ENCODE measurements at places on chromosomes 11 and 22.

DNA sequence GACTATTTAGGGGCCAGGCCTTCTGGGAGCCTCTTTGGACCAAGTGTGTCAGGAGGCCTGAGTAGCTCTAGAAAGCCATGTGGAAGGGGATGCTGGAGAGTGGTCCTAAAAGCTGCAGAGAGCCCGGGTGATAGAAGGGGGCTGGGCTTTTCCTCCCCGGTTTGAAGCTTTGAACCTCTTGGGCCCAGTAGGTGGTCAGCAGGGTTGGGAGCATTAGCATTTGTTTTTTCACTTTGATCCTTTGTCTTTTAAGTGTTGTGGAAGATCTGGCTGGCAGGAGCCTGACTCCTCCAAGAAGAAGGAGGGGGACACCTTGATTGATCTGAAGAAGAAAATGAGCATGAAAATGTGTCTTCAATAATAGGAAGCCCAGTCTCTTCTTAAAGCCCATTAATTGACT, 596.6 kb downstream of the INSC start:
- no peak for DNase-seq

DNA sequence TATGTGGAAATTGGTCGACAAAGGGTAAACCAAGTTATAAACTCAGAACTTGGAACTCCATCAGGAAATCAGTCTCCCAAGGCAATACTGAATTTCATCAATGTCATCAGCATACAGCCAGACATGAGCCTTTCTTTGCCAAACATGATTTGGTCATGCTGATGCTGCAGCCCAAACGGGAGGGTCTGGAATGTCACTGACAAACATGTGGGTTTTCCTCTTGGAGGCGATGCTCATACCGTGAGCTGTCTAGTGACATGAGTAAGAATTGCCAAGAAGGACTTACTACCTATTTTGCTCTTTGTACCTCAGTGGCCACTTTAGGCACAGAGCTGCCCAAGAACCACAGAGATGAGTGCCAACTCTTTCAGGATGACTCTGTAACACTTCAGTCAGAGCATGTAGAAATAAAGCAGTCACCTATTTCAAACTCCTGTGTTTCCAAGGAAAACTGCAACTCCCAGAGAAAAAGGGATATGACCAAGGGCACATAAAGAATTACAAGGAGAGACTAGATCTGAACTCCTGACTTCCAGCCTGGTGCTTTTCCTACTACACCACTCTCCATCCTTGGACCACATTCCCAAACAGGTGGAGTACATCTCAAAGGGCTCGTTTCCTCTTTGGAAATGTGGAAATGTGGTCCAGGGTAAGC, 24.3 kb upstream of the MRGPRX2 start:
- peak; percentile 46 for DNase-seq

DNA sequence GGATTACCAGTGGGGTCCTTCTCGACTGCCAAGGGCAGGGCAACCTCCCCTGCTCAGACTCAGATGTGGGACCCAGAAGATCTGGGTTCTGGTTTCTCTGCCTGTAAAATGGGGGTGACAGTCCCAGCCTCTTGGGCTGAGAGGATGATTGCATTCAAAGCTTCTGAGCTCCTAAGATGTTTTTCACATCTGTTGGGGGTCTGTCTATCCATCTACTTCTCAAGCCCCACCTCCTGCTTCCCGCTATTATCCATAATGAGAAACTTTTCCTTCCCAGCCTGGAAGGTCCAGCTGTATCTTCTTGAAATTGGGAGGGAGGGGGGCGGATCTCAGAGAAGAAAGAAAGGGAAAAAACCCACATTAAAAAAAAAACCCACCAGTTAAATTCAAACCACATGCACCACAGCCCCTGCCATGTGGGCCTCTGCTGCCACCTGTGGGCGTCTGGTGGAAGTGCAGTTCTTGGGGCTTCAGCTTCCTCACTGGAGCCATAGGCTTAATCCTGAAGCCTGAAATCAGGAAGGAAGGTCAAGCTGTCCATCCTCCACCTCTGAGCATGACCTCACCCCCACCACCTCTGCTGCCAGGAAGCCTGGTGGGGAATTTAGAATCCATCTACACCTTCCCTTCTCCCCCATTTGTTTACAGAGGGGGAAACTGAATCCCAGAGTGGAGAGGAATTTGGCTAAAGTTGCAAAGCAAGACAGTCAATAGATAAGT, 27.3 kb downstream of the ARHGEF17 start:
- peak; percentile 84 for DNase-seq

GRCh38 chr11:72615329-72615728, 58.9 kb downstream of the PDE2A start:
- no peak for DNase-seq

DNA sequence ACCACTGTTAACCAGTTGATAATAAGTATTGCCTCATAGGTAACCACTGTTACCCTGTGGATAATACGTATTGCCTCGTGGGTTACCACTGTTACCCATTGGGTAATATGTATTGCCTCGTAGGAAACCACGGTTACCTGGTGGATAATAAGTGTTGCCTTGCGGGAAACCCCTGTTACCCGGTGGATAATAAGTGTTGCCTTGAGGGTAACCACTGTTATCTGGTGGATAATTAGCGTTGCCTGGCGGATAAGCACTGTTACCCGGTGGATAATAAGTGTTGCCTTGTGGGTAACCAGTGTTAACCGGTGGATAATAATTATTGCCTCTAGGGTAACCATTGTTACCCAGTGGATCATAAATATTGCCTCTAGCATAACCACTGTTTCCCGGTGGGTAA, 27.3 kb upstream of the NXPE4 start:
- DNase-seq, result no peak

GRCh38 chr22:47098554-47098953, 336.1 kb downstream of the TBC1D22A start:
- no peak for DNase-seq

DNA sequence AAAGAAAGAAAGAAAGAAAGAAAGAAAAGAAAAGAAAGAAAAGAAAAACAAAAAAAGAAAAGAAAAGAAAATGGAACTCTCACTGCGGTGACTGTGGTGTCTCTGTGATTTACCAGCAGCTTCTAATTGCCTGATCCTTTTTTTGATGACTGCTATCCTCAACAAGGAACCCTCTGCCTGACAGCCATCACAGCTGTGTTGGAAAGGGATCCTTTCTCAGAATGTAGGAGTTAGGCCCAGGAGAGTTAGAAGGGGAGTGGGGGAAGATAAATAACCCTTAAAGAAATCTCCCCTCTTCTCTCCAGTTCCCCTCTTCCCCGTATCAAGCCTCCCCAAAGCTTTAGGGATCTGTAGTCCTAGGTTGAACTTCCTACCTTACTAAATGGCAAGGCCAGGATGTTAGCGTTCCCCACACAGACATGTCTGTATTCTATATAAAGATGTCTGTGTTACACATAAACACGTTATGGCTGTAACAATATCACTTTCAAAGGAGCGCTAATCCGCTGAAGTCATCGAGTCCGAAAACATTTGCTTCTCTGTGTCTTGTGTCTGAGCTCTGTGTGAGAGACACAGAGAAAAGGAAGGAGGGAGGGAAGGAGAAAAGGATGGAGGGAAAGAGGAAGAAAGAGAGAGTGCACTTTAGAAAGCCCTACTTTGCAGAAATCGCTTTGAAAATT, 26.8 kb upstream of the WT1 start:
- DNase-seq, result no peak

GRCh38 chr22:24133187-24133965, 47.9 kb upstream of the SUSD2 start:
- peak; percentile 11 for DNase-seq

DNA sequence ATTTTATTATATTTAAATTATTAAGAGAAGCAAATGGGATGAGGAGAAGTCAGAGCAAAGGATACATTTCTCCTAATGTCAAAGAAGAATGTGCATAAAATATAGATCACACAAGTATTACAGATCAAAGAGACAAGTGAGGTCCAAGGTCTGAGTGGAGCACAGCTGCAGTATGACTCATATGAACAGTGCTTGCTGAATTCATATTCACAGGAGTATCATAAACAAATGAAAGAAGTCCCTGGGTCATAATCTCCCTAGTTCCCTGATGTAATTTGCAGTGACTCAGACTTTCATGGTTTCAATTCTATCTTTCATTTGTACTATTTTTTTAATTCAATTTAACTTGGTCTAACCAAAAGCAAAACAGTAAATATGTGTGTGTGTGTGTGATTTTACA, 499.0 kb upstream of the CCDC179 start:
- DNase-seq, result peak; percentile 68

DNA sequence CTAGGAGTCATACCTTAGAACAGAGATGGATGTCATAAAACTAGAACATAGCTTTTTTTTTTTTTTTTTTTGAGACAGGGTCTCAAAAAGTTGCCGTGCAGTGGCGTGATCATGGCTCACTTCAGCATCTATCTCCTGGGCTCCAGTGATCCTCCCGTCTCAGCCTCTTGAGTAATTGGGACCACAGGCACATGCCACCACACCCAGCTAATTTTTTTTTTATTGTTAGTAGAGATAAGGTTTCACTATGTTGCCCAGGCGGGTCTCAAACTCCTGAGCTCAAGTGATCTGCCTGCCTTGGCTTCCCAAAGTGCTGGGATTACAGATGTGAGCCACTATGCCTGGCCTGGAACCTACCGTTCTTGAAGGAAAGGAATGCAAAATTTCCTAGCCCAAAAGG, 8.8 kb upstream of the CEP295 start:
- no peak for DNase-seq

GRCh38 chr11:117572129-117572528, 224.9 kb downstream of the DSCAML1 start:
- DNase-seq, result no peak

- no peak for DNase-seq
These were observed 31.5 kb upstream of the GLYATL1 start for GRCh38 chr11:58907780-58908179.

DNA sequence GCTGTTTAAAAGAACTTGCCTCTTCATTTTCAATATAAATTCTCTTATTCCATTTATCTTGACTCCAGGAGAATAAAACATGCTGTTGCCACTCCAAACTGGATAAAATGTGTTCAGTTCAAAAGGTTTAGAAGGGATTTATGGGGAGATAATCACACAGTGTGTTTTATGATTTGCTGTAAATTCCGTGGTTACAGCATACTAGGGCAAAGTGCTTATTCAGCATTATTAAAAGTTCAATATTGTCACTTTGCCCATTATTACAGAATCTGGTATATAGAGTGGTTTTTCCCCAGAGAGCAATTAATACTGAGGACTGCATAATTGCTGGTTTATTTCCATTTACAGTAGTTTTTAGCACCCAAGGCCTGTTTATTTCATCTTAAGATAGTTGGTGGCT, 780.9 kb upstream of the RAG2 start:
- DNase-seq, result no peak

DNA sequence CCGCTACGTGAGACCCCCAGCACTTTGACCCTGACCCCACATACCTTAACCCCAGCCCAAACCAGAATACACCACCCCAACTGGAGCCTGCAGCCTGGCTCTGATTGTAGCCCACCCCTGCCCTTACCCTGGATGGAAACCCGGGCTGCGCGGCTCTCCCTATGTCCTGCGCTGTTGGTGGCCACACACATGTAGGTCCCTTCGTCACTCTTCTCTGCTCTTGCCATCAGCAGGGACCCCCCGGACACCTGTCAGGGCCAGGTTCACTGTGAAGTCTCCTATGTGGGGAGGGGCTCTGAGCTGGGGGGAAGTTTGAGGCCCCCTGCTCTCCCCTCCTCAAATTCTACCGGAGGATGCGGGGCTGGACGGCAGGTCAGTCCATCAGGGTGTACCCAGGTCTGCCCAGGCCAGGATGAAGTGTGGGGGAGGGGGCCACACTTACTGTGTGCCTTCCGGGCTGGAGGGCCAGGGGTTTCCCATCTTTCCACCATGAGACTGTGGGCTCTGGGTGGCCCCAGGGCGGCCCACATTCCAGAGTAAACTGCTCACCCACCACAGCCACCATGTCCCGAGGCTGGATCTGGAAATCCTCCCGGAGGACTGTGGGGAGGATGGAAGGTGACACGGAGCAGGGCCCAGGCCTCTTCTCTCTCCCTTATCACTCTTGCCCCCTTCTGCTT, 1.5 kb downstream of the ROBO4 start:
- no peak for DNase-seq

- no peak for DNase-seq
These were observed 56.8 kb upstream of the ALX4 start for GRCh38 chr11:44366741-44367140.

- no peak for DNase-seq
These were observed 259.5 kb upstream of the CCDC90B start for GRCh38 chr11:83545494-83546260.

DNA sequence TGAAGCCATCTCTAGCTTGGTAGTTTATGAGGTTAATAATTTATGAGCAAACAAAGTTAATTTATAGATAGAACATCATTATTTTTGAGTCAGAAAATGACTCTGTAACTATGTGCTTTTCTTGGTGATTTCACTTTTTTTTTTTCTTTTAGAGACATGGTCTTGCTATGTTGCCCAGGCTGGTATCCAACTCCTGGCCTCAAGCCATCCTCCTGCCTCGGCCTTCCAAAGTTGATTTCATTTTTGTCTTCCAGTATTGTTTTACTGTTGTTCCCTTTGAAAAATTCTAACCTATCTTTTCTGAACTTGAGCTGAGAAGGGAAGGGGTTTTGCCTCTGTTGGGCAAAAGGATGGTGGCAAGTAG, 706 bp upstream of the CXCR5 start:
- DNase-seq, result no peak

GRCh38 chr11:120089036-120090001, 48.6 kb downstream of the TRIM29 start:
- no peak for DNase-seq

DNA sequence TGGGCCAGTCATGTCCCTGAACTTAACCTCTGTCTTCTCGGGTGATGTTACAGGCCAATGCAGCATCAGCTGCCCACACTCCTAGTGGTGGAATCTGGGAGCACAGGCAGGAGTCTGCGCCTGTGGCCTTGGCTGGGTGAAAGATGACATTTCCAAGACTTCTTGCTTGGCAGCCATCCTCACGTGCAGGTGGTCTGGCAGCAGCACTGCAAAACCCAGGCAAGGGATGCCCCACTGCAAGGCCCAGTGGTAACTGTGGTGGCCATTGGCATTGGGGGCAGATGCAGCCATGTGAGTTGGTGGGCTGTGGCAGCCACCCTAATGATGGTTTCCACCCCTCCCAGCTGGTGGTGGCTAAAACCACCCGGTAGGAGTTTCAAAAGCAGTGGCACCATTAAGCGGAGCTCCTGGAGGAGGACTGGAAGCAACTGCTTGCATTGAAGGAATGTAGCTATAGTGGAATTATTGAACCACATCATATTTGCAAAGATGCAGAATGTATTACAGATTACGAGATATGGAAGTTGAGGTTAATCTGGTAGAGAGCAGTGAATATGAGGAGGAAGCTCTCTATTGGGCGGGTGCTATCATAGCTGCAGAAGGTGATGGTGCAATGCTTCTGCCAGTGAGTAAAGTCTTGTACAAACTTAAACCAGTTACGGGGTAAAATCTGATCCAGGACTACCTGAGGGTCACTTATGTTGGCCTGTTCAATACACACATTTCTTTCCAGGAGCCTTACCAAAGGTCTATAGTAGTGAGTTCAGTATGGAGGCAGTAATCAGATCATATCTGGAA, 120.7 kb upstream of the TOP3B start:
- no peak for DNase-seq

- no peak for DNase-seq
These were observed 123.3 kb upstream of the RASSF10 start for GRCh38 chr11:12885717-12886239.

- DNase-seq, result peak; percentile 85
These were observed 44.3 kb downstream of the NNMT start for GRCh38 chr11:114340311-114341131.
